Fibroblast of skin of left biceps (primary cell): ENCODE measurements at places on chromosomes 16 and 17.

- no peak for DNase-seq
Observed at GRCh38 chr17:50893183-50893993, 27.2 kb upstream of the TOB1 start.

- DNase-seq: no peak
Observed at GRCh38 chr17:36696805-36697204, 95.4 kb downstream of the MRM1 start.

DNA sequence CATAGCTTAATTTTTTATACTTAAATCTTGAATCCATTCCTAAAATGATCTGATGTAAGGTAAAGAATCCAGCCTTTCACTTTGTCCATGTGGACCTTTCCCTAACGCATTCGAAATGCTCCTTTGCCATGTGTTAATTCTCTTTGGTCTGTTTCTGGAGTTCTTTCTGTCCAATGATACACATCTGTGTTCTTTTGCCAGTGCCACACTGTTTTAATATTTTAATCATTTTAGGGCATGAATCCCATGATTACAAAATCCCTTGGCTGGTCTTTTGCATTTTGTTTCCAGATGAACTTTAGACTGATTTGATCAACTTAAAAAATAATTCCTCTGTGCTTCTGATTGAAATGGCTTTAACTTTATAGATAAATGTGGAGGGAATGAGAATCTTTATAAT lies 74.1 kb downstream of the NTN1 start:
- DNase-seq: no peak

- no peak for DNase-seq
Observed at GRCh38 chr17:68296217-68297191, 5.2 kb downstream of the ARSG start.

GRCh38 chr17:74045608-74046280 lies 157.7 kb upstream of the RPL38 start:
- no peak for DNase-seq

DNA sequence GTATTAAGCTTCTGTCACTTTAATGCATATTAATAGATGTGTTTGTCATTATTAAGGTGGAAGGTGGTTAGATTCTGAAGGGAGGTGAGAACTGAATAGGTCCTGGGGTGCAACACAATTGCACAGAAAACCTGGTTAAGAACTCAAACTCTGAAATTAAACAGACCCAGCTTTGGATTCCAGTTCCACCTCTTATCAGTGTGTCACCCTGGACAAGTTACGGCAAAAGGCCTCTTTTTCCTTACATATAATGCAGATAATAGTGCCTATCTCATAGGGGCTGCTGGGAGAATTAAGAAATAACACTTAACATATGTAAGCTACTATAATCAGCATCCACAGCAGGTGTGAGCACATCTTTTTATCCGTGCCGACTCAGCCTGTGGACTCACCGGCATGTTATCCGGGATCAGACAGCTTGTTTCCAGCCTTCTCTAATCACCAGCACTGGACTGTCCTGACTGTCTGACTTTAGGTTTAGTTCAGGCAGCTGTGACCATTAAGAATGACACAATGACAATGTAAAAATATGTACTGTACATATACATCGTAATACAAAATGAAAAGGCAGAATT lies 31.4 kb downstream of the TEX2 start:
- DNase-seq: no peak

DNA sequence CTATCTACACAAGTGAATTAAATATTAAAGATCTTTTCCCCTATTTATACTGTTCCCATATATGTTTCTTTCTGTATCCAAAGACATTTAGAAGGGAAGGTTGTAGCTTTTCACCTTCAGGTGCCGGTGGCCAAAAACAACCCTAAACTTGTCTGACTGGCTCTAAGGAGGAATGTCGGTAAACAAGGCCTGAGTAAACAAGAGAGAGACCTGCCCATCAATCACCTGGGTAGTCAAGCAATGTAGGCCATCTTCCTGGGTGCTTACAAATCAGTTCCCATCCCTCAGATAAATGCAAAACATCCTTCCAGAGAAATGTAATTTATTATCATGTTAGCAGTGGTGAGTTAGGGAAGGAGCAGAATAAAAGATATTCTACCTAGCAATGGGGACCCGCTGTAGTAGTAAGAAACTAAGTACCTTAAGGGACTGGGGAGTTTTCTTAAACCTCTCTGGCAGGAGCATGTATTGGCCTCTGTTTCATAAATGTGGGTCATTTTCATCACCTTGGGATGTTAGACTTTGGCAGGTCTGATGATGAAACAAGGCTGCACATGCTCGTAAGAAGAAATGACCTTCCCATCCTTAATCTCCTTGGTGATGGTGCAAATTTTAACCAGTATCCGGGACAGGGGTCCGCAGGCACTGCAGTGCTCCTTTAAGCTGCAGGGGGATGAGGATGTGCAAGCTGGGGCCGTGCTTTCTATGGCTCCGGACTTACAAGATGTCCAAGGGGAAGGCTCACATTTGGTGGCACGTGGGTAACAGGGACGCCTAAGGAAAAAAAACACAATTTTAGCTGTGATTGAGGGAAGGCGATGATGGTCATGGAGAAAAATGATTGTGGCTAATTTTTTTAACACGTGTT lies 8.4 kb downstream of the KRT39 start:
- DNase-seq: no peak

DNA sequence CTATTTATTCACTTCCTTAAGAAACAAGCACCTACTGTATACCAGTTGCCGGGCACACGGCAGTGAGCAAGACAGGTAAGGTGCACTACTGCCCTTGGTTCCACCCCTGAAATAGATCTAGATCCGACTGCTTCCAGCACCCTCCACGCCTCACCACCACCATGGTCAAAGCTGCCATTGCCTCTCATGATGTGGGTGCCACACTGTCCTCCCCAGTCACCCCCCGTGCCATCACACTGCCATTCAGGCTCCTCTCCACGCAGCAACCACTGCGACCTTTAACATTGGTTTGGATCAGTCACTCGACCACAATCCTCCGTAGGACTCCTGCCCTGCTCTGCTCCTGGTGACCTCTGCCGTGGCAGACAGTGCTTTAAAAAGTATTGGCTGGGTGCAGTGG lies 226.8 kb downstream of the CPPED1 start:
- DNase-seq: no peak

GRCh38 chr16:24152826-24153225 lies 103.3 kb upstream of the CACNG3 start:
- no peak for DNase-seq
